ENCODE measurements at places on chromosomes 11 and 22.

DNA sequence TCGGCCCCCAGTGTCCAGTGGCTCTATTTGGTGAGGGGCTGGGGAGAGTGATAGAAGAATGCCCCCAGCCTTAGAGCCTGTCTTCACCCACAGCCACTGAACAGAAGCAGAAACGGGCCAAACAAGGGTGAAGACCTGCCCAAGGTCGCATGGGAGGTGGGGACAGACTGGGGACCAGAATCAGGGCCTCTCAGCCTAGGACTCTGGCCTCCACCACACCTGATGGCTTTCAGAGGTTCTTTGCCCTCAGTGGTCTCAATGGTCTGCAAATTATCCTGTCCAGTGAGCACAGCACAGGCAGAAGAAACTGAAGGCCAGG, 4.5 kb upstream of the MYRF start:
- DNase-seq = no peak

DNA sequence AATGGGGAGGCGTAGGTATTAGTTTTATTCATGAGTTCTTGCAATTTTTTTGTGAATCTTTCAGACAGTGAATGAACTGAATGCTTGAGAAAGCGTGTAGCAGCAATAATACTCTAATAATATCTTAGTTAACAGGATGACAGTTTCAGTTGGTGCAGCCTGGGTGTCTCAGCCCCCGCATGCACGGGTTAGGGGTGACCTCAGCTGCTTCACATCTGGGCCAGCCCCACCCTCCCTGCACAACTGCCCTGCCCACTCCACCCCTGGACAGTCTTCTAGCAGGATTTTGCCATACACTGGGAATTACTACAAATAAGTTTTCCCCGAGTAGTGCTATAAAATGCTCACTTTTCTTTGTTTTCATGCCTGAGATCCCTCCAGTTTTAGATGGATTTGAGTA, 83.2 kb downstream of the ST3GAL4 start:
- DNase-seq = no peak

DNA sequence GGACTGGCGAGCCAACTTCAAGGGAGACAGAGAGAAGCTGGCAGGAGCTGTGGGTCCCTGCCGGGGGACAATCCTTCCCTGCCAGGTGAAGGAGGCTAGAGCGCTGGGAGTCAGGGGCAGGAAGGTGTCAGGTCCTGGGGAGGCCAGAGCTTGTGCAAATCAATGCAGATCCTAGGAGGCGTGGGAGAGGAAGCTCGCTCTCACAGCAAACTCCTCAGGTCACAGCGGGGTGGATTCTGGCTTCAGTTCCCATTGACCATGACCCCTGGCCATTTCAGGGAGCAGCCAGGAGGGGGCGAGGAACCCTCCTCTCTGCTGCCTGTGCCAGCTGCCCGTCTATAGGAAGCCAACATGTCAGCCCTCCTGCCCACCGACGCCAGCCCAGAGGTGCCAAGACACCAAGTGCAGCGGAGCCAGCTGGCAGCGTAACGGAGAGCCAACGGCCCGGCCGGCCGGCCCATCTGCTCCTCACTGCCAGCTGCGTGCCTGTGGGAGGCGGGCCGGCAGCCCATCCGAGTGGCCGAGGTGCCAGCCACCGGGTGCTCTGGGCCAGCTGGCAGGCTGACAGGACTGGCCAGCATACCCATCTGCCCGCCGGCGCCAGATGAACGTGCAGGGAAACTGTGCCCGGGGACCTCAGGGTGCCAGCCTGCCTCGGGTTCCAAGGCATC, 374.8 kb downstream of the MIAT start:
- DNase-seq = no peak

DNA sequence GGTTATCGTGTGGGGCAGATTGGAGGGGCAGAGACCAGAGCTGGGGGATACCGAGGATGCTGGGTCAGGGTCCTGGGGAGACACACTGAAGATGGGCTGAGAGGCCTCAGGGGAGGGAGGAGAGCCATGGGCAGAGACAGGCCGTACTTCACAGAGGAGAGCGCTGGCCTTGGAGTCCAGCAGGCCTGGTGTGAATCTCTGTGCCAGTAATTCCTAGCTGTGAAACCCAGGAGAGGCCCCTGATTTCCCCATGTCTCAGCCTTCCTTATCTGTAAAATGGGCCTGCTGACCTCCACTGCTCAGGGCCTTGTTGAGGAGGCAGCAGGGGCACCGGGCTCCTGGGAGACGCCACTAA, 23.4 kb downstream of the CACNA1I start:
- DNase-seq = no peak

DNA sequence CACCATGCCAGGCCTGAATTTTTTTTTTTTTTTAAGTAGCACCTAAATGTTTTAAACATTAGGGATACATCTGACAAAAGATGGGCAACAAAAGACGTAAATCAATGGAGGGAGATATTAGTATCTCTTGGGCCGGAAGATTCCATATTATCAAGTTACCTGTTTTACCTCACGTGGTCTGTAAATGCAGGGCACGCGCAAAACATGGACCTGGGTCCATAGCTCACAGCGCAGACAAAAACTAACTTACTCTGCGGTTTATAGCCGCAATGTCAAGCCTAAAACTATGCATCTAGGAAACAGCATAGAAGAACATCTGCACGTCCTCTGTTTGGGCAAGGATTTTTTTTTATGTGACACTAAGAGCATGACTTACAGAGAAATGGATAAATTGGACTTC, 31.5 kb upstream of the PANX2 start:
- no peak for DNase-seq

GRCh38 chr22:23119494-23120414, 22.0 kb downstream of the RSPH14 start:
- DNase-seq = no peak

Measured in NCI-H187 (cell line).